ENCODE measurements at places on chromosomes 3 and 15.

DNA sequence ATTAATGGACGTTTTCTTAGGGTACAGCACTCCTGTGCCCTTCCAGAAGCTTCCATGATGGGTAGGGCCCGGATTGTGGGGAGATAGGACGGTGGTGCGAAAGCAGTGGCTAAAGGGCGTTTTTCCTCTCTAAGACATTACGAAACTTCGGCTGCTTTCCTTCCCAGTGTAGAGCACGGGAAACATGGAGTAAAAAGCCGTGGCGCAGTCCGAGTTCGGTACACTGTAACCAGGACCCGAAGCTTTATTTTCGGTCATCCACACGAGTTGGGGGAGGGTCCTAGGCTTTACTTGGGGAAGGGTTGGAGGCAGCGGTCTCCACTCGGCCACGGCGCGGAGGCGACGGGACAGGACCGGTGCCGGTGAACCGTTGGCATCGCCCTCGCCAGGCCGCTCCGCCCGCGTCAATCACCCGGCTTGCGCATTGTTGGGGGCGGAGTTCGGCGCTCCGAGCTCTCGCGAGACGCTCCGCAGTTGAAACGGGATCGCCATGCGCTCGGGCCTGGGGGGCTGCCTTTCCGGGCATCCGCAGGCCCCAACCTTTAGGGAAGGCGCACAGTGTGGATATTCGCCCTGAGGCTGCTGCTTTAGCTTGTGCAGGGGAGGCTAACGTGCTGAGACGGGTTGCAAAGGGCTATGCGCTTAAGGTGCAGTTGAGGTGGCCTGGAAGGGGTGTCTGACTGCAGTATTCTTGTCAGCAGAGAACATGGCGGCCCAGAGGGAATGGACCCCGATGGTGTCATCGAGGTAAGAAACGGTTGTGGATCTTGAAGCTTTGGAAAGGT lies 546 bp downstream of the EIF4A2 start:
- DNase-seq = peak; percentile 93

GRCh38 chr3:104206925-104207324 lies 1159.8 kb upstream of the ALCAM start:
- no peak for DNase-seq

DNA sequence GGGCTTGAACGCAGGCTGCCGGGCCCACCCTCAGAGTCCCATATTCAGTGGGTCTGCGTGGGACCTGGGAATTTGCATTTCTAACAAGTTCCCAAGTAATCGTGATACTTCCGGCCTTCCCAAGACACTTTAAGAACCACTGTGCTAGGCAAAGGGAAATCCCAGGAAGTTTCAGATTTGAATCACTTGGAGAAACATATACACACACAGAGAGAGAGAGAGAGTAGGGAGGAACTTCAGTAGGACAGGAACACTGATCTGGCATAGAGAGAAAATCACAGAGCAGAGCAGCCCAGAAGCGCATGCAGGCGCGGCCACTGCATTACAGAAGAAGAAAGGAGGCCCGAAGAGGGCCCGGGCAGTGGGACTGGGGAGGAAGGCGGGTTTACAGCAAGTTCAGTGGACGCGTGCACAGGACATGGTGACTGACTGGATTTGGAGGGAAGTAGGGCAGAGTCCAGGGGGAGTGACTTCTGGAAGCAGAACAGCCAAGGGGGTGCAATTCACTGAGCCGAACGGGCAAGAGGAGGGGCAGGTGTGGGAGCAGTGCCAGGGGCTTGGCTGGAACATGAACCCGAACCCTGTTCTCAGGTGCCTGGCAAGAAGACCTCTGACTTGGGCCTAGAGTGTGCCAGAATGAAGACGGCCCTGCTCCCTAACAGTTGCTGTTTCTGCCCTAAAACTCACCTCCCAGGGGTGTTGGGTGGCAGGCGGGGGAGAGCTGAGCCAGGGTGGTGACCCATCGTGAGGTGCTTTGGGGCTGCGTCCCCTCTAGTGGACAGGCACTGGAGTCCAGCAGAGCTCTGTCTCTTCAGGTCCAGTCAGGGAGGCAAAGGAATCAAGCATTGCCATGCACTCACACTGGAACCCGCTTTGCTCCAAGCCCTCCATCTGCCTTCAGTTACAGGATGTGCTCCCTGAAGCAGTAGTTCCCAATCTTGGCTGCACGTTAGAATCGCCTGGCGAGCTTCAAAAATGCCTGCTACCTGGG lies 101.3 kb upstream of the HES1 start:
- DNase-seq = no peak

- no peak for DNase-seq
These were observed 6.8 kb downstream of the SERPINI1 start for GRCh38 chr3:167742338-167742737.

GRCh38 chr3:106333911-106334618 lies 465.3 kb upstream of the CBLB start:
- DNase-seq = no peak

- no peak for DNase-seq
These were observed 43.4 kb downstream of the HLTF start for GRCh38 chr3:149042789-149043386.

- DNase-seq = no peak
These were observed 40.3 kb upstream of the PTPRG start for GRCh38 chr3:61520966-61521628.

DNA sequence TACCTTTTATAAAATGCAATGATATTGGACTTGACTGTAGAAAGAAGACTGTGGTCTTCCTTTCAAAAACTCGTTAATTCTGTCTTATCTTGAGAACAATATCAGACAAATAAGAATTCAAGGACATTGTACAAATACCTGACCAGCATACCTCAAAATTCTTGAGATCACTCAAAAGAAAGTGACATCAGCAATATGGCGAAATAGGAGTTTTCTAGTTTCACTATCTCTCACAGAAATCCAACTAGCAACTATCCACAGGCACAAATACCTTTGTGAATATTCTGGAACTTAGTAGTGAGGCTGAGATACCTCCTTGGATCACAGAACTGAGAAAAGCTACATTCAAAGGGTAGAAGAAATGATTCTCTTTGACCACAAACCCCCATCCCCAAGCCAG lies 419.7 kb downstream of the ZNF385D start:
- DNase-seq = no peak

GRCh38 chr3:53384465-53385423 lies 37.4 kb upstream of the DCP1A start:
- DNase-seq = no peak

DNA sequence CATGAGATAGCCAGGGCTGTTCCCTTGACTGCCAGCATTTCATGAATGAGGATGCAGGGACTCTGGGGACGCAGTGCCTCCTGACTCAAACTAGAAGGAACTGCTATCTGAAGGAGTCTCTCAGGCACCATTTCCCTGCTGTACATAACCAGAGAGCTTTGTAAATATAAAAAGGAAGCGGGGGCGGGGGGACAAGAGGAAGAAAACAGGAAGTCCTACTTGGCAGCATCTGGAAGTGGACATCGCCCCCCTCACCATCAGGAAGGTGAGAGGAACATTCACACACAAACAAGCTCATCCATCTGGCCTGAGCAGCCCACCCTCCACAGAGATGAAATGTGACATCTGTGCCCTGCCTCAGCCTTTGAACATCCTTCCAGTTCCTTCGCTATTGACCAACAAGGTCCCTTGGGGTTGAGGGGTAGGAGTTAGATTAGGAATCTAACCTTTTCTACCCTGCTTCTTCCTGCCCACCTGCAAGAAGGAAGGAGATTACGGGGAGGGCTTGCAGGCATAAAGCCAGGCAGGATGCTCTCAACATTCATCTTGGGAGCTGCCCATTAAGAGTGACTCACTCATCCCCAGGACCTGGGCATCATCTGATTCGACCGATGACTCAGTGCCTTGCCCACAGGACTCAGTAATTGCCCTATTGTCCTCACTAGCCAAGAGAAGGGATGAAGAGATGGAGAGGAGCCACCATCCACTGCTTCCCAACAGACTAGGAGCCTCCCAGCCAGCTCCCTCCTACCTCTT lies 31.9 kb downstream of the SH3BP5 start:
- DNase-seq = peak; percentile 89

DNA sequence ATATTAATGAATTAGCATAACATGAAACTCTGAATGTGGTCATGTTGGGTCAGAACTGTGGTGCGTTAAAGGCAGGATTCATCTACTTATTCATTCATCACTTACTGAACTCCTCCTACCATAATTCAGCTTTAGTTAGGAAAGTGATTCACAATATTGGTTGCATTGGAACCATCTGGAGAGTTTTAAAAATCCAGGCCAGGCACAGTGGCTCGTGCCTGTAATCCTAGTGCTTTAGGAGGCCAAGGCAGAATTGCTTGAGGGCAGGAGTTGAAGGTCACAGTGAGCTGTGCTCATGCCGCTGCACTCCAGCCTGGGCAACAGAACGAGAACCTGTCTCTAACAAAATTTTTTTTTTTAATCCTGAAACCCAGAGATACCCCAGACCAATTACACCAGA lies 44.2 kb upstream of the ATG7 start:
- DNase-seq = no peak

DNA sequence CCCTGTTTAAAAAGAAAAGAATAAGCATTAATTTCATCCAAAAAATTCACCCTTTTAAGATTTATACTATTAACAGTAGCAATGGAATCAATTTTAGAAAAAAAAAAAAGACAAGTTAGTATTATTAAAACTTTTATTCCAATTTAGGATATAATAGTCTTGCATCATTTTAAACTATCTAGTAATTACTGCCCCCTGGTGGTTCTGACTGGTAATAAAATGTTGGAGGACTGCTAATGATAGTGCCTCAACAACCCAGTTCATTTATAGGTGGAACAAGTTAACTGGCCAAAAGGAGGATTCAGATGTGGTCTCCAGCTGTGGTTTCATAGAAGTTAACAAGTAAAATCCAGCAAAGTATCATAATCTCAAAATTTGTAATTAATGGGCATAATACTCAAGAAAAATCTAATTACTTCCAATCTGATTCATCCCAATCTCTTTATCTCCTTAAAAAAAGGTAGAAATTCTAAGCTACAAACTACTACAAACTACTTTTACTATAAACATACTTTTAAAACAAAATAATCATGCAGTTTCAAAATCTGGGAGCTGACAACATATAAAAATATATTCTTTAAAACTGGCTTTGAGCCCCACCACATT lies 30.7 kb upstream of the WDR49 start:
- peak; percentile 90 for DNase-seq

DNA sequence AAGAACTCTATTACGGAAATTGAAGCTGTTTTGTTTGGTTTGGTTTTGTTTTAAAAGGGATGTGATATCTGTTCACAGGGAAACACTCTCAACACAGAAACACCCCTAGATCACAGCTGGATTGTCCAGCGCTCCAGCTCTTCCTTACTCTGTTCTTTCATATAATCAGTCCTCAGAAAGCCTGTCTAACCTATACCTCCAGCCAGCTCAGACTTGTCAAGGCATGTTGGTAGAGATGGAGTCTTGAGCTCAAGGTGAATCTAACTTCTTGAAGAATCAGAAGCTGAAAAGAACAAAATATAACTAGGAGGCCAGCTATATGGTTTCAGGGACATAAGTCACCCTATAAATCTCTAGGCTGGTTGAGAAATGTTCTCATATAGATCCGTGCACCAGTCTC lies 110.2 kb upstream of the EPHA3 start:
- no peak for DNase-seq

DNA sequence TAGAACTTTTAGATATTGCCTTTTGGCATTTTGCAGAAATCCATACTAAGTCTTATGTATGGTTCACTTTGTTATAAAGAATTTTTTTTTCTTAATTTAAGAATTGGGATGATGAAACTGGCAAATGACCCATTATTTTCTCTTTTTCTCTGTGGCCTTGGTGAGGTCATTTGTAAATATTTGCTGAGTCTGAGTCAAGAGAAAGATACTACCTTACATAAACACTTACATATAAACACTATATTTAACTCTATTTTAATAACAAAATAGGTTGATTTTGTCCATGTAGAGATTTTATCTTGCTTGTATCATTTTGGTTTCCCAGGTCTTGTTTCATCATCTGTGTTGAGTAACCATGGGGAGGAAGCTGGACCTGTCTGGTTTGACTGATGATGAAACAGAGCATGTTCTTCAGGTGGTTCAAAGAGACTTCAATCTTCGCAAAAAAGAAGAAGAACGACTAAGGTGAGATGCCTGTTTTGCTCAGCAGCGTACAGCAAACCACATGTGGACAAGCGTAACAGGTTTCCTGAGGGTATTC lies 91.1 kb downstream of the MYRIP start:
- no peak for DNase-seq

GRCh38 chr3:152301745-152302181 lies 33.0 kb downstream of the MBNL1 start:
- no peak for DNase-seq

Measured in suppressor macrophage treated with lipopolysaccharide for 1 hour (primary cell).